Activated CD4-positive, CD25-positive, alpha-beta regulatory T cell treated with anti-CD3 and anti-CD28 coated beads, Interleukin-2, amount 50 U/mL, for 16 hours (primary cell): ENCODE measurements at places on chromosomes 1 and 21.
A peak's percentile ranks its signal among the peaks of the same experiment; 100 is the strongest.

GRCh38 chr21:39313042-39313570 is 326 bp downstream of the BRWD1 start:
- DNase-seq = peak; percentile 30

DNA sequence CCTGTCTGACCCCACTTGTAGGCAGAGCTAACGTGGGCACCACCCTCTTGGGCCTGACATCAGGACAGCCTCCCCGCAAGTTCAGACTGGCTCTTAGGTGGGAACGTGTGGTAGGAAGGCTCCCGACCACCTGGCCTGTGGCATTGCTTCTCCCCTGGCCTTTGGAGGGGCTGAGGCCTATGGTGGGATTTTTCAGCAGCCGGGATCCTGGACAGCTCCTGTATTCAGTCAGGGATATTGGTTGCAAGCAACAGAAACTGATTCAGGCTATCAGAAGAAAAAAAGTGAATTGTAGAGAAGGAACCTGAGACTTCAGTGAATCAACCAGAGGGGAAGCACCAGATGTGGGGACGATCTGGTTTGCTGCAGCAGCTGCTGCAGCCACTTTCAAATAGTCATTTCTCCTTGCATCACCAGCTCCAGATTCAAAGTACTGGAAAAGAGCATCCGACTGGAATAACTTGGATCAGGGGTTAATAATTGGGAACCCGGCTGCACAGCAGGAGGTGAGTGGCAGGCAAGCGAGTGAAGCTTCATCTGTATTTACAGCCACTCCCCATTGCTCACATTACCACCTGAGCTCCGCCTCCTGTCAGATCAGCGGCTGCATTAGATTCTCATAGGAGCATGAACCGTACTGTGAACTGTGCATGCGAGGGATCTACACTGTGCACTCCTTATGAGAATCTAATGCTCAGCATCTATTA is 5.9 kb downstream of the RNF186 start:
- no peak for DNase-seq

- DNase-seq = no peak
Observed at GRCh38 chr21:21921410-21922232, 923.4 kb downstream of the NCAM2 start.

- DNase-seq = no peak
Observed at GRCh38 chr1:206635978-206636345, 626 bp downstream of the DYRK3 start.

GRCh38 chr1:98323906-98324358 is 337.6 kb upstream of the SNX7 start:
- no peak for DNase-seq
